ENCODE measurements at places on chromosomes 7 and 10. TPM values are rescaled to one million over a fixed set of nuclear protein-coding genes. Genes with fewer than 3 reads are reported as not detected.

Gene FAM171A1
- total RNA-seq: 12.2 TPM

DNA sequence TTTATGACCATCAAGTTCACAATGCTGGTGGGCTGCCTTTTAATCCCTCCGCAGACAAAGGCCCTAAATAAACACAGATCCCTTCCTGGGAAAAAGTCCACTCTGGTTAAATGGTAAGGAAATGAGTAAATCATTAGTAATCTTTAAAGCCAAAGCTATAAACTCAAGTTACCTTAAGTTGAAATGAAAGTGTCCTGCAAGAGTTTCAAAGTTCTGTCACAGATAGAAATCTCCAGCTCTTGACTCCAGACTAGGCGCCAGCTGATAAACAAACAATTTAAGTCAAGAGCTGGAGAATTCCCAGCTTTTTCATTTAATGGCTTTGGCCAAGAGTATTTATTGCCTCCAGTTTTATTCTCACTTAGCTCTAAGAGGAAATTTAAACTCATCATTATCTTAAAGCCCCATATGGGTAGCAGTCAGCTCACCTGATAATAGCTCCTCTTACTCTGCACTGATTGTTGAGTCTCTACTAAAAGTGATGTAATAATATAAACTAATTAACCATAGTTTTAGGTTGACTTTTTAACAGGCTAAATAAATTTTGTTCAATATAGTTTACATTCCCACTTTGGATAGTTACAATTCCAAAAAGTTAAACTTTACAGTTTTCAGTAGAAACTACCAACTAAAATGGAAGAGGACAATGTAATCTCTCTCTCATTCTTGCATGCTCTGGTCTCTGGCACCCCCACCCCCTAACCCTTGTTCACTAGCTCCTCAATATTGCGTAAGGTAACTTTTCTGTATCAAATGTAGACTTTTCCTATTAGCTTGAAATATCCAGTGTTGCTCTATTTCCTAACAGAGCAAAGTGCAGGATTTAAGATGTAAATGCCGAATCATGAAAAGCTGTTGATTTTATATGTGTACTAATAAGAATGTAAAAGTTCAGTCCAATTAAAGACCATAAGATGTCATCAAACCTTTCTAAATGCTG lies 56.1 kb downstream of the HIBADH start:
- no peak for DNase-seq

Gene EIF3A
- 88.7 TPM for total RNA-seq

DNA sequence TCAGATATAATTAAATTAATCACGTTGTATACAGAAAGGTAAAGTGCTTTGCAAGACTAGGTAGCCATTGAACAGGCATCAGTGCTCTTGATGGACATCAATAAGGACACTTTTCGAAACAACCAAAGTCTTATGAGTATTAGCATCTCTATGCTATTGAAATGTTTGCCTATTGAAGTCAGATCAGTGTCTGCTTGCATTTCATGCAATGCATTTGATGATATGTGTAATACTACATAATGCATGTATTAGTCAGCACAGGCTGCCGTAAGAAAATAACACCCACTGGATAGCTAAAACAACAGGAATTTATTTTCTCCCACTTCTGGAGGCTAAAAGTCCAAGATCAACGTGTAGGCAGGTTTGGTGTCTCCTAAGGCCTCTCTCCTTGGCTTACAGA lies 209.3 kb upstream of the PLXDC2 start:
- no peak for DNase-seq

Gene IRF5
- 3.3 TPM for total RNA-seq

DNA sequence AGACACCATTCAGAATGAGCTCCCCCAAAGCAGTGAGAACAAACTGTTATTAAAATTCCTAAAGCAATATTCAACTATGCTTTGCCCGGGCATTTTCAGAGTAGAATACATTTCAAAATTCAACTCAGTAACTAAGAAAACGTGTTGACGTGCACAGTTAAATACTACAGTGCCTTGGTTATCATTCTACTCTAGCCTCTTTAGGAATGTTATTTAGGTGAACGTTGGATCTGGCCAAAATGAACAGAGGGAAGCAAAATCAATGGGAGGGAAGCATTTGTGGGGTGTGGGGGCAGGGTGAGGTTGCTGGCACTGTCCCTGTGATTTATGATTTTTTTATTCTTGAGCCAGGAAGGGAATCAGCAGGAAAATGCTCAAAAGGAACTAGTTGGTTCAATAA lies 27.5 kb downstream of the RSU1 start:
- no peak for DNase-seq

- DNase-seq: no peak
Observed at GRCh38 chr10:60910543-60910942, 33.4 kb downstream of the RHOBTB1 start.

DNA sequence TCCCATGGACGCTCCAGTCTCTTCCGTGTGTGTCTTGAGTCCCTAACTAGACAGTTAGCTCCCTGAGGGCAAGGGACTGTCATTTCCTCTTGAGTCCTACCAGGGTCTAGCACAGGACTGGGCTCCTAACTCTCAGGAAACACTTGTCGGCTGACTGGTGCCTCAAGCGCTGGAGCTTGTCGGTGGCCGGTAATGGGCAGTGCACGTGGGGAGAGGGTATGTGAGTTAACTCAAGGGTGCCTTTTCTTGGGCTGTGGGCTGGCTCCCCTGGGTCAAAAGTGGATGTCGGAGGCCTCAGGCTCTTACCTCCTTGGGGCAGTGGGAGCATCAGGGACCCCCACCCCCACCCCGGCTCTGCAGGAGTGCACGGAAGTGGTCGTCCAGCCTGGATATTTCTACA lies 32.9 kb downstream of the ZNF775 start:
- DNase-seq: peak; percentile 33
